ENCODE measurements at places on chromosomes 3 and 15.

DNA sequence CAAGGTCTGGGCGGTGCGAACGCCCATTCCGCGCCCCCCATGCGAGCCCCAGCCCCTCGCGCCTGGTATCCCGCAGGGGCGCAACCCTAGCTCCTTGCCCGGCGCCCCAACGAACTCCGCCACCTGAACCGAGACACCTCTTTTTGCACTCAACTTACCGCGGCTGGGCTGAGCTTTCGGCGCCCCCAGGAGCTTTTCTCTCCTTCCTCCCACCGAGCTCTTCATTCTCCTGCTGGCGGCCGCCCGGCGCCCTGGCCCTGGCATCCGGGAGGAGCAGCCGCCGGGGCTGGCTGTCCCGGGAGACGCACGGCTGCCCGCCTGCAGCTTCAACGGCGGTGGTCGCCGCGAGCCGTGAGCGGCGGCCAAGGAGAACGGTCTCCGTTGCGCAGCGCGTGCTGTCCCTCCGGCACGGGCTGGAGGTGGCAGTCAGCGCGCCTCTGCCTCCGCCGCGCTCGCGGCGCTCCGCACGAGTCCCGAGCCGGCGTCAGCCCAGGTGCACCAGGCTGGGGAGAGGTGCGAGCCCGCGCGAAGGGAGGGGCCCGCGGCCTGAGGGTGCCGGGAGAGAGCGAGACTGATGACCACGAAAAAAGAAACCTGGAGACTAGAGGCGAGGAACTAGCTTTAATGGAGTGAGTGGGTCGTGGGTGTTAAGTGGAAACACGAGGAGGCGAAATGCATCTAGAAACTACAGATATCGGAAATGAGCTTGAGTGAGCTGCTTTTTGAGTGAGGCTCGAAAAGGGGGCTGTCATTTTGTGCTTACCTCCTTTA is 621.5 kb upstream of the ZNF385D start:
- no peak for DNase-seq

- DNase-seq, result no peak
Observed at GRCh38 chr3:184255291-184256039, 5.9 kb downstream of the CAMK2N2 start.

- no peak for DNase-seq
Observed at GRCh38 chr15:71957026-71957425, 146.7 kb downstream of the NR2E3 start.

GRCh38 chr3:178492491-178492890 is 43.7 kb upstream of the KCNMB2 start:
- no peak for DNase-seq

- DNase-seq, result no peak
Observed at GRCh38 chr3:109098079-109098644, 19.8 kb downstream of the MORC1 start.

DNA sequence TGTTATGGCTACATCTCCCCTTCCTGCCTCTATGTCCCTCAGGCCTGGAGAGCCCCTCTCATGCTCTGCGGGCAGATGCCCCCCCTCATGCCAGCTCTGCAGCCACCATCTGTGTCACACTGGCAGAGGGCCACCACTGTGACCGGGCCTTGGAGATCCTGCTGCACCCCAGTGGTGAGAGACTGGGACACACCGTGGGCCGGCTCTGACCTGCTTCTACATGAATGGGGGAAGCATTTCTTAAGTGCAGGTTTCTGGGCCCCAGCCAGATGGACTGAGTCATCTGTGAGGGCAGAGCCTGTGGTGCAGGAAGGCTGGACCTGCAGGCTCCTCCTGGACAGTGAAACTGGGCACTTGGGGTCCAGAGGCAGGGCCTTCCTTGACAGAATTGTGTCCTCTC is 4.8 kb downstream of the VWA5B2 start:
- no peak for DNase-seq

- DNase-seq, result no peak
Observed at GRCh38 chr15:77783636-77784035, 150.9 kb upstream of the LINGO1 start.

DNA sequence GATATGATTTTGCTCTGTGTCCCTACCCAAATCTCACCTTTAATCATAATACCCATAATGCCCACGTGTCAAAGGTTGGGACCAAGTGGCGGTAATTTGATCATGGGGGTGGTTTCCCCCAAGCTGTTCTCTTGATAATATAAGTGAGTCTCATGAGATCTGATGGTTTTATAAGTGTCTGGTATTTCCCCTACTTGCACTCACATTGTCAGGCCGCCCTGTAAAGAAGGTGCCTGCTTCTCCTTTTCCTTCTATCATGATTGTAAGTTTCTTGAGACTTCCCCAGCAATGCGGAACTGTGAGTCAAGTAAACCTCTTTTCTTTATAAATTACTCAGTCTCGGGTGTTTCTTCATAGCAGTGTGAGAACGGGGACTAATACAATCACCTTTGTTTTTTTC is 279.8 kb downstream of the ARPP21 start:
- DNase-seq, result no peak

- no peak for DNase-seq
Observed at GRCh38 chr15:67836477-67836876, 3.4 kb downstream of the RNU6-1 start.

DNA sequence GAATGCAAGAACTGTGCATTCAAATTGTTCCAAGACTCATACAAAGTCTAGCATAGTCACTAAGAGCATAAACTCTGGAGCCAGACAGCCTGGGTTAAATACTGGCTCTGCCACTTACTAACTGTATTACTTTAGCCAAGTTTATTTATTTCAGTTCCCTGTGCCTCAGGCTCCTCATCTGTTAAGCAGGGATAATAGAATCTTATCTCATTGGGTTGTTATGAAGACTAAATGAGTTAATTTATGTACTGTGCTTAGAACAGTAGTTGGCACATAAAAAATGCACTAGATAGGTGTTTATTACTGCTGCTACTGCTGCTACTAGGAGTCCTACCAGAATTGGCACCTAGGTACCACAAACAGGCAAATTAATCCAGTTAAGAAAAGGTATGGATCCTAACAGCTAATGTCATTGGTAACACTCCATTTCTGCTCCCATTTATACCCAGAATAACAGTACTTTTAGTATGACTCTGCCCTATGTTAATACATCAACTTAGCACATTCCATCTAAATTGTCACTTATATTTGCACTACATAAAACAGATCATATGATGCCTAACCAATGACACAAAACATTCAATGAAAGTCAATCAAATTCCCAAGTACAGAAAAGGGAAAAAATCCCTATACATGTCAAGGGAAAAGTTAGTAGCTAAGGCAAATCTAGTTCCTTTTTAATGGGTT is 45.7 kb downstream of the GSK3B start:
- DNase-seq, result no peak

DNA sequence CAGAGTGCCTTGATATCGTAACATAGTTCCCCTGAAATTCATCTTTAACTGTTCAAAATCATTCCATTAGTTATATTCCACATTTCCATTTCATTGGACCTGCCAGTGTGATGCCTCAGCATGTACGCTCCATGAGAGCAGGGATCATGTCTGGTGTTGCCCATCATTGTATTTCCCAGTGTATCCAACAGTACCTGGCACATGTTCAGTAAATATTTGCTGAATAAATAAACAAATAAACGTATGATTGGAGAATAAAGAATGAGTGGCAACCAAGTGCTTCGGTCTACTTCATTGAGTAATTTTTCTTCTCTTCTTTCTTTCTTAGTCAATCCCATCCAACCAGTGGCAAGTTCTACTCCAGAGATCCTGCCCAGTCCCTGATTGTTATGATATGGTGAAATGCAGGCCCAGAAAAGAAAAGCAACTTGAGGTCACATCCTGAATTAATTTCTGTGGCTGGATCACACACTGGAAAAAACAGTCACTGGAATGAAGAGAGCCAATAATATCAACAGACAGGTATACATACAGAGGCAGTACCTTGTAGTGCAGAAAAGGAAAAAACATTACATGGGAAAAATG is 101.2 kb downstream of the PLCH1 start:
- no peak for DNase-seq

DNA sequence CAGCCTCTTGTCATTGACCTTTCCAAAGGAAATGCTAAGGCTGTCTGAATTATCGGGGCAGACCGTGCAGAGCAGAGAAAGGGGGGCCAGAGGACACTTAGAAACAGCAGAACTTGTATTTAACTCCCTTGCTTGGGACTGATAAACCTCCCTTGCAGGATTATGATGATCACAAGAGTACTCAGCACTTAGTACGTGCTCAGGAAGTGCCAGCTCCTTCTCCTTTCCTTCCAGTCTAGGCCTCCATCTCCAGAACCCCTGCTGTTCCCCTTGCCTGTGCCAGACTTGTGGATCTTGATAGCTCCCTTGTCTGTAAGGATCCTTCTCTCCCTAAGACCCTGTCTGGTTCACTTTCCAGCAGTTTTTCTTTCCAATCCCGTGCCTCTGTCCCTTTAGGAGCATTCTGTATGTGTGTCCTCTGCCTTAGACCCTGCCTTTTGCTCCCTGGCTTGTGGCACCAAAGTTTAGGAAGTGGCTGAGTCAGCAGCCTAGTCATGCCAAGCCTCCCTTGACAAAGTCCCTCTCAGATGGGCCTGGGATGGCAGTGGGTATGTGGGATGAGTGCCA is 747 bp downstream of the SORD start:
- DNase-seq, result peak; percentile 8

DNA sequence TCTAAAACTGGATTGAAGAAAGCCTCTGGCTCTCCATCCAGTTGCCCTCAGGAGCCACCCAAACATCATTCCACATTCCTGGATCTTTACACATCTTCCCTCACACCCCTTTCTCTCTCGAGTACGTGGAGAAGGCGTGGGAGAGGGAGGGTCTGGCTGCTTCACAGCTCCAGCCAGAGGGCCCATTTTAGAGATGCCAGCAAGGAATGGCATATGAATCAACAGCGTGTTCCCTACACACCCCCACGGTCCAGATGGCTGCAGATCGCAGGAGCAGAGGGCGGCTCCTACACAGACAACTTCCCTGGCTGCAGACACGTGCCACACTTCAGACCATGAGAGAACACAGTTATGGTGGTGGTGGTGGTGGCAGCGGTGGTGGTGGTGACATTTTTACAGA is 280.1 kb downstream of the ERC2 start:
- no peak for DNase-seq

GRCh38 chr3:160126051-160126450 is 99.2 kb upstream of the C3orf80 start:
- no peak for DNase-seq

GRCh38 chr3:78494851-78495250 is 1272.9 kb downstream of the ROBO1 start:
- no peak for DNase-seq

GRCh38 chr15:86353213-86353612 is 273.5 kb downstream of the AGBL1 start:
- no peak for DNase-seq

GRCh38 chr3:192039593-192039992 is 578.6 kb downstream of the PYDC2 start:
- DNase-seq, result no peak

DNA sequence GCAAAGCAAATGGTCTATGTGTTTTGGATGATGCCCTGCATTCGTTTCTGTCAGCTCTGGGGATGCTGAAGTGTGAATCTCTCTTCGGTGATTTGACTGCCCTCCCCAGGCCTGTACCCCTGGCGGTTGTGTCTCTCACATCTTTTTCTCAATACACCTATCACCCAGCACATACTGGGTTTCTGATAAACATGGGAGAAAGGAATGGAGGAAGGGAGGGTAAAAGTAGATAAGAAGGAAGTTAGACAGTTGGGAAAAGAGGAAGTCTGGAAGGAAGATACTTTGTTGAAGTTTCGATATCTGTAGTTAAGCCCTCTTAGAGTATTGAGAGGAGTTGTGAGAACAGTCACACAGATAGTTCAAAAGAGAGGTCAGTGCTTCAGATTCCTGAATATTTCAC is 35.8 kb upstream of the LRTM1 start:
- no peak for DNase-seq

- DNase-seq, result no peak
Observed at GRCh38 chr15:81221449-81221848, 24.8 kb downstream of the IL16 start.

DNA sequence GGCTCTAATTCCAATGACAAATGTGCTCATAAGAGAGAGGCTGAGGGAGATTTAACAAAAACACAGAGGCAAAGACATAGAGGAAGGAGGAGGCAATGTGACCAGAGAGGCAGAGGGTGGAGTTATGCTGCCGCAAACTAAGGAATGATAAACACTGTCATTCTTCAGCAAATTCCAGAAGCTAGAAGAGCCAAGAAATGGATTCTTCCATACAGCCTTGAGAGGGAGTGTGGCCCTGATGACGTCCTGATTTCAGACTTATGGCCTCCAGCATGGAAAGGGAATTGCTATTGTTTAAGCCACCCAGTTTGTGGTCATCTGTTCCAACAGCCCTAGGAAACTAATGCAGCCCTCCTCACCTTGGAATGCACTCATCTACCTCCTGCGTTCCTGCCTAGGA is 30.5 kb downstream of the CD47 start:
- DNase-seq, result no peak

DNA sequence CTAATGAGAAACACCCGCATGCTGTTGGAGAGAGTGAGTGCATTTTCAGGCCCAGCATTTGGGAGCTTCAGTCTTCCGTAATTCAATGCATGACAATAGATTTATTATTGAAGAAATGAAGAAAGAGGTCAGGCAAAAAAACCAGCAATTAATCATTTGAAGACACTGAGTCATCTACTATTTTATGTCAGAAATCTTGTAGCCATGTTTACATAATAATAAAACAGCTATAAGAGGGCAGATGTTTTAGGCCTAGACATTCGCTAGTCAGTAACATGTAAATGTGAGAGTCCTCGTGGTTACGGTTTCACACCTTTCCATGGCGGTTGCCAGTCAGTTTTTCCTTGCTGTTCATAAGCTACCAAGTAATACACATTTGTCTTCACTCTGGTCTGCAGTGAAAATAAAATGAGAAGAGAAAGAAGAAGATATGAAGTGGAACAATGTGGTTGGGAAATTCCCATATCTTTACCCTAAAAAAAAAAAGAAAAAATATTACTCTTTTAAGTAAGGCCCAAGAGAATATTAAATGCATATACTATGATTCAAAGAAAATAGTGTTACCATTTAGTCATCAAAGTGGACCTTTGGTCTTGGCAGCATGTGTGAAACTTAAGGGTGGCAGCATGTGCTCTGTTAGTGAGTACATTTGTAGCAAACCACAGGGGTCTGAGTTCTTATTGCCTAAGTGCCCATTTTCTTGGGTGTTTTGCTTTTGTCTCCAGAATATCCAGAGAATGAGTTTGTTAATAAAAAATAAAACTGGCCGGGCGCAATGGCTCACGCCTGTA is 140.5 kb upstream of the TBL1XR1 start:
- DNase-seq, result no peak

DNA sequence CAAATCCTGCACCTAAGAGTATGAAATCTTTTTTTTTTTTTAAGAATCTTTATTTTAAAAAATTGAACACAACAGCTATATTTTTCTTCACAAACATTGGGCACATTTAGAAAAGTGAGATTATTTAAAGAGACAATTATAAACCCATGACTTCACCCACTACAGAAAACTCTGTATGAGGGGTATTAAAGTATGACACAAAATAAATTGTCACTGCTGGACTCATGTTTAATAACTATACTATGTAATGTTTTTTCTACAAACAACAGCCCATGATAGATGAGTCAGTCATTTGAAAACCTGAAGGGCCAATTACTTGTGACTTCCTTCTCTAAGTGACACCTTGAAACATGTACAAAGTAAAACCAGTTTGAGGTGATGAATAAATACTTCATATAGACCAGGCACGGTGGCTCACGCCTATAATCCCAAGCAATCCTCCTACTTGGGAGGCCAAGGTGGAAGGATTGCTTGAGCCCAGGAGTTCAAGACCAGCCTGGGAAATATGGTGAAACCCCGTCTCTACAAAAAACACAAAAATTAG is 36.0 kb downstream of the AQR start:
- no peak for DNase-seq
